ENCODE measurements at places on chromosomes 7 and 10. TPM values are rescaled to one million over a fixed set of nuclear protein-coding genes. Genes with fewer than 3 reads are reported as not detected.

SPDYE5 gene
- total RNA-seq = not detected

ARHGAP22 gene
- 70.8 TPM for total RNA-seq

PLAU gene
- total RNA-seq = 114 TPM

PDGFA gene
- 2.5 TPM for total RNA-seq

IFIT1B gene
- not detected for total RNA-seq

ASIC3 gene
- total RNA-seq = 0.17 TPM

TAS2R5 gene
- total RNA-seq = 1.7 TPM

ANXA8 gene
- total RNA-seq = 0.15 TPM

LGI1 gene
- 0.33 TPM for total RNA-seq

TFEC gene
- 0.17 TPM for total RNA-seq

PPP1R3C gene
- 200 TPM for total RNA-seq

GARIN1A gene
- 1.5 TPM for total RNA-seq

TEX47 gene
- not detected for total RNA-seq

LEP gene
- total RNA-seq = not detected

ELFN1 gene
- 7.6 TPM for total RNA-seq

PLXNA4 gene
- 3.6 TPM for total RNA-seq

FAM131B gene
- total RNA-seq = 3.9 TPM

NME8 gene
- not detected for total RNA-seq

FAS gene
- total RNA-seq = 85.7 TPM
